Skeletal muscle tissue (tissue), 5 donors: ENCODE measurements at places on chromosomes 3 and 15. TPM values are rescaled to one million over a fixed set of nuclear protein-coding genes. Genes with fewer than 3 reads are reported as not detected.

The PCSK6 gene
- total RNA-seq: 11.5 TPM

The CLN6 gene
- 6.8 TPM for total RNA-seq

The KCNH8 gene
- under 0.01 TPM for total RNA-seq

The UROC1 gene
- not detected for total RNA-seq

The PATL2 gene
- total RNA-seq: 2.6 TPM

The GOLGA6L2 gene
- total RNA-seq: not detected

The CCDC39 gene
- not detected for total RNA-seq

The CTXN2 gene
- total RNA-seq: not detected

The COLQ gene
- 14.1 TPM for total RNA-seq

The GABRA5 gene
- 1.6 TPM for total RNA-seq

The SLC28A2 gene
- total RNA-seq: not detected

The BNC1 gene
- total RNA-seq: 1.6 TPM

The ADPRH gene
- total RNA-seq: 5.2 TPM

The GRM2 gene
- not detected for total RNA-seq

The GABRB3 gene
- total RNA-seq: 0.52 TPM

The C3orf85 gene
- not detected for total RNA-seq

The REC114 gene
- not detected for total RNA-seq

The GPR149 gene
- not detected for total RNA-seq

The KIF7 gene
- total RNA-seq: 4.7 TPM

The CACNA1D gene
- 5.7 TPM for total RNA-seq

The GPR171 gene
- 1.6 TPM for total RNA-seq

The SYNPR gene
- not detected for total RNA-seq

The CTDSPL gene
- total RNA-seq: 20.4 TPM

The SCG3 gene
- under 0.01 TPM for total RNA-seq

The SCN10A gene
- total RNA-seq: not detected

The CFAP20DC gene
- total RNA-seq: 1.6 TPM

The FBXO40 gene
- 4.2 TPM for total RNA-seq

The HMCES gene
- 17.2 TPM for total RNA-seq

The ARHGEF26 gene
- total RNA-seq: 7.3 TPM

The ACKR2 gene
- total RNA-seq: 1.6 TPM

The SLC38A3 gene
- total RNA-seq: 0.52 TPM

The CDCP1 gene
- under 0.01 TPM for total RNA-seq

The NPAP1 gene
- total RNA-seq: not detected

The ST3GAL6 gene
- 14.1 TPM for total RNA-seq

The ITPKA gene
- total RNA-seq: not detected

The GASK1A gene
- 12.0 TPM for total RNA-seq

The PYDC2 gene
- not detected for total RNA-seq
